Stimulated activated CD4-positive, alpha-beta T cell treated with anti-CD3 and anti-CD28 coated beads, Interleukin-2, amount 100 ng/mL, for 24 hours (primary cell): ENCODE measurements at places on chromosomes 3 and 15.

- DNase-seq: no peak
Observed at GRCh38 chr15:57792724-57793449, 86.4 kb downstream of the POLR2M start.

DNA sequence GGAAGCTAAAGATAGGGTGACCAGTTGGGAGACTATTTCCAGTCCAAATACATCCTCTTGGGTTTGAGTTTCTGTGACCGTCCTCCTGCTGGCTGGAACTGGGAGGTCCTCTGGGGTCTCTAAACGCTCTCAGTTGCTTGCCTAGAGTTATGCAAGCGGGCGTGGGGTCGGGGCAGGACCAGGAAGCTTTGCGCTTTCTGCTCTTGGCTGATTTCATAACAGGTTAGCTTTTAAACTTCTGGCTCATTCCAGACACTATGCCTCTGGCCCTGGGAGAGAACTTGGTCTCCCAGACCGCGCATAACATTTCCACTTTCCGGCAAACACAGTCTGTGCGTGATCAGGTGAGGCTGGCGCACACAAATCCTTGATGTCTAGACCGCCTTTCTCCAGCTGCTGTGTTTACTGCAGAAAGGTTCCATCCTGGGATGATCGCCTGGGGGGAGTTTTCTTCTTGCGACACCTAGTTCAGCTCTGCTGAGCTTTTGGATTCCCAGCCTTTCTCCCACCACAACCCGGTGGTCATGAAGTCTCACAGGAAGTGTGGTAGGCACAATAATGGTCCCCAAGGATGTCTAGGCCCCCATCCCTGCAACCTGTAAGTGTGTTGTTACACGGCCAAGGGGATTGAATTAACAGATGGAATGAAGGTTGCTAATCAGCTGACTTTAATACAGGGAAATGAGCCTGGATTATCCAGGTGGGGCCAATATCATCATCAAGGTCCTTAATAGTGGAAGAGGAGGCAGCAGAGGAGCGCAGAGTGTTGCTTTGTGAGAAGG, 23.6 kb upstream of the CGNL1 start:
- no peak for DNase-seq

DNA sequence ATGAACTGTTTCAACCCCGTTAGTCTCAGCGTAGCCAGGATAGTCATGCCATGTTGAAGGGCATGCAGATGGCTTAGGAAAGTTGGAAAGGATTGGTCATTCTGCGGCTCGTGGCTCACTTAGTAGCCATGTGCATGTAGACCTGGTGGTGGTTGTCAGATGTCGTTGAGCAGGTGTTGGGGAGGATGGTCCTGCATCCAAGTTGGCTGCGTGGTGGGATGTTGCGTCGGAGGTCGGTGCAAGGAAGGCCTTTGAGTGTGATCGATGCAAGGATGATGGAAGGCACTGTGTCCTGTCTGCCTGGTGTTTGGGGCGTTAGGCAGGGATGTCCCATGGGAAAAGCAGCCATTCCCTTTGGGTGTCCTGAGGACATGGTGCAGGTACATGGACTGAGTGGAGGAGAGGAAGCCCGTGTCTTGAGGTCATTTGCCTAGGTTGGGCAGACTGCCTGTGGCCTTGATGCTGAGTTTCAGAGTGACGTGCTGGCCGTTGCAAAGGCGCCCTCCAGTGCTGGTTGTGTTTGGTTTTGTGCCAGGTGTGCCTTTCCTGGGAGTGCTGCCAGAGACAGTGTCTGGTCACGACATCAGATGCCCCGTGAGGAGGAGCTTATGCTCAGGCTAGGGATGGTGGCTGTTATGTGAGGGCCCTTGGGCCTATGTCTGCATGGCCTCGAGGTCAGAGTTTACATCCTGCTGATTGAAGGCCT, 103.4 kb downstream of the SNRPN start:
- no peak for DNase-seq

GRCh38 chr15:74826364-74826819, at the start of gene CPLX3:
Gene CPLX3 (plus strand): TSS chr15:74826627. CDS start chr15:74826704, 77 bp downstream.
- DNase-seq: peak; percentile 51

DNA sequence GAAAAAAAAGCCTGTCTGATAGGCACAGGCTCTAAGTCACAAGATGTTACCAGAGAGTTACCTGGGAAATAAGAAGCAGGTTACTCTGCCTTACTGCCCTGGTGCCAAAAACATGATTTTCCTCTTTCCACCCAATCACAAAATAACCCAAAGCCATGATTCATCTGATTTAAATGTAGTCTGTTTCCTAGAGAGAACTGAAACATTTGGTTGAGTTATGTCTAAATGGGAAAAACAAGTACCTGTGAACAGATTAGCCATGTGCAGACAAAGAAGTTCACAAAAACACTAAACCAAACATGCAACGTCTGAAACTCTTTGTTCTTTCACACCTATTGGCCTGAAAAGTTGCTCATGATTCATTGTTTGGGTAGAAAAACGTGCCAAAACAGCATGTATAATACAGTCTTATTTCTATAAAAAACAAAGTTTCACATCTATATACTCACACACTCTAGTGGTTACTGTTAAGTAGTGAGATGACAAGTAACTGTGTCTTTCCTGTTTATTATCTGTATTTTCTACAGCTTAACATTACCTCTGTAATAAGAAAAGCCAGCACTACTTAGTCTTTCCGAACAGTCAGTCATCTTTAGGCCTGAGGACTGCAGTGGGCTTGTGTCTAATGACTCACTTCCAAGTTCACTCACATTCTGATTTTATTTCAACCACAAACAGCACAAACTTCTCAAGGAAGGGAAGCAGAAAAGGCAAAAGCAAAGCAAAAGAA, 30.2 kb downstream of the FAM174B start:
- DNase-seq: no peak

DNA sequence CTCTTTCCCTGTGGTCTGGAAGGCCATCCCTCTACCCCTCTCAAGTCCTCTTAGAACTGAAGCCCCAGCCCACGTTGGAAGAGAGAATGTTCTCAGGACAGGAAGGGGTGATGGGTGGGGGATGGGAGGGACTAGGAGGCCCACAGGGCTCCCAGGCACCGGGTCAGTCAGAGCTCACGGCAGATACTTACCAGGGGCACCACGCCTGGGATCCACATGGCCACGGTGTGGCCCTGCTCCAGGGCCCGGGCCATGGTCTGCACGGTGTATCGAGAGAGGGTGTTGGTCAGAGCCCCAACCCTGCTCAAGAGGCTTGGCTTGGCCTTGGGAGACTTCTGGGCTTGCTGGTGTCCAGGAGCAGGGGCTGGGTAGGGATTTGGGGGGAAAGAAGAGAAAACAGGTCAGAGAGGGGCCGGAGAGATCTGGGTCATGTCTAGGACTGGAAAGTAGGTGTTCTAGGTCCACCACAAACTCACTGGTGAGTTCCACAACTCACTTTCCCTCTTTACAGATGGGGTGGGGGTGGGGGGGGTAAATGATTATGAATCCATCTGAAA, 9.8 kb downstream of the PLIN1 start:
- no peak for DNase-seq
